ENCODE measurements at places on chromosomes 12 and 14.

DNA sequence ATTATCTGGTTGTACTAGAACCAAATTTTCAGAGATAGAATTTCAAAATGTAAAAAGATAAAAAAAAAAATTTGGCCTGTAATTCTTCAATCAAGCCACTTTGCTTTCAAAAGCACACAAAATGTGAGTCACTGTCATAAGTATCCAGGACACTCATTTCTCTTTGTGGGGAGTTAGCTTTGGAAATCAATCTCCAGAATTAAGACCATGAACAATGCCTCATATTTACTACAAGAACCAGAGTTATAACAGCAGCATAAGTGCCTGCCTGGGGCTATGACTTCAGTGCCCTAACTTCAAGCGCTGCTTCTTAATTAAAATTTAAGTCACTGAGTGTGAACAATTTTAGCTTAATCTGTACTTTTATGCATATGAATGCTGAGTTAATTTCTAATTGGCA lies 162.1 kb downstream of the C12orf42 start:
- DNase-seq: no peak

GRCh38 chr14:65332141-65332871 lies 80.2 kb upstream of the FUT8 start:
- DNase-seq: no peak

GRCh38 chr12:42564556-42564955 lies 25.0 kb downstream of the PRICKLE1 start:
- DNase-seq: no peak

DNA sequence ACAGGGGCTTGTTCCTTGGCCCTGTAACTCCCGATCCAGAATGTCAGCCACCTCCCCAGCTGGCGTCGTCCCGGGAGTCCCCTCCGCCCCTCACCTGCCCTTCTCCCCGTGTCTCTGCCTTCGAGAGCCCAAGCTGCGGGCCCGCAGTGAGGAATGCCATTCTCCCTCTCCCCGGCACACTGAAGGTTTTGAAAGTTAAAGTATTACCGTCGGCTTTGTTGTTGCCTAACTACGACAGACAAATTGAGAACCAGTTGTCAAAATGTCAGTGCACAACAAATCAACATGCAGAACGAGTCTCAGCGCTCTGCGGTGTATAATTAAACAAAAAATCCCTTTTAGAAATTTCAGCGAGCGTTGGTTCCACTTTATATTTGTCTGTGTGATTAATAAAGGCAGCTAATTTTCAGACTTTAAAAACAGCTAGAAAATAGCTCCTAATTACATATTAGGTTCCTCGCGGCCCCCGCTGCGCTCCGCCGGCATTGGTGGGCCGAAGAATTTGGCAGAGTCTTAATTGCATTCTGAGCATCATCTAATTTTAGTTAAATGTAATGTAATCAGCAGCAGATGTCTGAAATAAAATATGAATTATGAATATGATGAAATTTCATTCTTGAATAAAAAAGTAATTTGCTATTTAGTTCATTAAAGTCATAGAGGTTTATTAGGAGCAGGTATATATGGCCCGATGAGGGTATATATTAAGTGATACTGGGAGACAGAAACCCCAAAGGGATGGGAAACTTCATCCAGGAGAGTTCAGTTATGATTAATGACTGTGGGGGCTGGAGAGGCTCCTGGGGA lies 40.3 kb downstream of the MVK start:
- DNase-seq: no peak

- DNase-seq: no peak
Measured at GRCh38 chr12:130537051-130537450, 179.0 kb downstream of the RIMBP2 start.

DNA sequence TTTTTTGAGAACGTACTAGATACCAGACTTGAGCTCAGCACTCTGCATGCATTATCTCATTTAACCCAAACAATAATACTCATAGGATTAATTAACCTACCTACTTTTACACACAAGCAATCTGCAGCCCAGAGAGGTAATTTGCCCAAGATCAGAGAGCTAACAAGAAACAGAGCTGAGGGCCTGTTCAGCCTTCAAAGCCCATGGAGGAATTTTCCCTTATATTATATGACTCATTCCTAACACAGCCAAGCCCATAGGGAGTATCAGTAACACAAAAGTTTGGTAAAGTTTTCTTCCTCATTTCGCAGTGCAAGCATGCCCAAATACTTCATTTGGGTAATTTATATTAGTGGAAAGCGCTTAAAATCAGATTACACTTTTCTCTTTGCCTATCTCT lies 94.7 kb downstream of the GALC start:
- no peak for DNase-seq

- no peak for DNase-seq
Measured at GRCh38 chr14:45787167-45787566, 534.2 kb upstream of the MIS18BP1 start.

DNA sequence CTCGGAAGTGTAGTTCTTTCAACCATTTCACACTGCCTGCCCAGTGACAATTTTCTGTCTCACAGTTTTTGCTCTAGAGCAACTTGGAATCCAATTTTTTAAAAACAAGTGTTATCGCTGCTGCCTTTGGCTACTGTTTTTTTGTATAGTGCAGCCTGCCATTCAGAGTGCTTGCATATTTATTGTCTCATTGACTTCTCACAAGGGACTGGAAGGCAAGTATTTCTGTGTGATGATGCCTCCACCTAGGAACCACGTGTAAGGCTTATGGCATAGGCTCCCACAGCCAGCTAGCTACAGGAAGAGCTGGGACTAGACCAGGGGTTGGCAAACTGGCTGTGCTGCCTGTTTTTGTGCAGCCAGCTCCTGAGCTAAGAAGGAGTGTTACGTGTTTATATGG lies 903 bp downstream of the PARPBP start:
- peak; percentile 54 for DNase-seq

DNA sequence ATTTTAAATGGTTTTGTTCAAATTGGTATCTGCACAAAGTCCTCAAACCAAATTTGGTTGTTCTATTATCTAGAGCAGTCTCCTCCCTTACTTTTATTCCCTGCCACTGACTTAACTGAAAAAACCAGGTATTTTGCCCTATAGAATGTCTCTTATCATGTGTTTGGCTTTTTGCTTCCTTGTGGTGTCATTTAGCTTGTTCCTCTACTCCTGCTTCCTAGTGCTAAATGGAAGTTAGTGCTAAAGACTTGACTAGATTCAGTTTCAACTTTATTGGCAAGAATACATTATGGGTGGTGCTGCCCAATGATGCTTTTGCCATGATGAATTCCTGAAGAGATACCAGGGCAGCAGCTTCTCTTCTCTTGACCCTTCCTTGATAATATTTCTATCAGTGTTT lies 29.7 kb downstream of the PLXNC1 start:
- no peak for DNase-seq

DNA sequence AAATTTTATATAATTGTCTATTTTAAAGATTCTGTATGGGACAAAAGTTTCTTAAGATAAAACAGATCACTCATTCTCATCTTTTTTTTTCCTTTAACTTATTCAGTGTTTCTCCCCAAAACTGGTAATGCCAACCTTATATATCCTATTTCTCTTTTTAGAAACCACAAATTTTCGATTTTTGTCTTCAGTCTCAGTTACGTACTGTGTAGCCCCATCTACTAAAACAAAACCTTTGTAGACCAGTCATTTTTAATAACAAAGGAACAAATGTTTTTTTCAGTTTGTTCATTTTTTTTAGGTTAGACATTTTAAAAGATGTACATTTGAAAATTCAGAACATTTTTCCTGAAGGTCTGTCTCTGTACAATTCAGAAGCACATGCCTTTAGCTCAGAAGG lies 18.2 kb downstream of the PNMA1 start:
- no peak for DNase-seq

DNA sequence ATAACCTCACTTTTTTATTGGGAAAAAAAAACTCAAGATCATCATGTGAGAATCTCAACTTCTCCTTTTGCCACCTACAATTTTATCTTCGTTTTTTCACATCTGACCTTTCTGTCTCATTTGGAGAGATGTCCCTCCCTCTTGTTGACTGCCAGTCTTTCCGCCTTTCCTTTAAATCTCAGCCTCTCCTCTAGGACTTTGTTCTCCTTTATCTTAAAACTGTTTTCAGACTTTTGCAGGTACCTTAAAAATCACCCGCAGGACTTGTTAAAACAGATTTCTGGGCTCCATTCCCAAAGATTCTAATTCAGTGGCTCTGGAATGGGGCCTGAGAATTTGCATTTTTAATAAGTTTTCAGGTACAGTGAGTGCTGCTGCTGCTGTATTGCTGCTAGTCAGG lies 223.2 kb downstream of the NTF3 start:
- no peak for DNase-seq

DNA sequence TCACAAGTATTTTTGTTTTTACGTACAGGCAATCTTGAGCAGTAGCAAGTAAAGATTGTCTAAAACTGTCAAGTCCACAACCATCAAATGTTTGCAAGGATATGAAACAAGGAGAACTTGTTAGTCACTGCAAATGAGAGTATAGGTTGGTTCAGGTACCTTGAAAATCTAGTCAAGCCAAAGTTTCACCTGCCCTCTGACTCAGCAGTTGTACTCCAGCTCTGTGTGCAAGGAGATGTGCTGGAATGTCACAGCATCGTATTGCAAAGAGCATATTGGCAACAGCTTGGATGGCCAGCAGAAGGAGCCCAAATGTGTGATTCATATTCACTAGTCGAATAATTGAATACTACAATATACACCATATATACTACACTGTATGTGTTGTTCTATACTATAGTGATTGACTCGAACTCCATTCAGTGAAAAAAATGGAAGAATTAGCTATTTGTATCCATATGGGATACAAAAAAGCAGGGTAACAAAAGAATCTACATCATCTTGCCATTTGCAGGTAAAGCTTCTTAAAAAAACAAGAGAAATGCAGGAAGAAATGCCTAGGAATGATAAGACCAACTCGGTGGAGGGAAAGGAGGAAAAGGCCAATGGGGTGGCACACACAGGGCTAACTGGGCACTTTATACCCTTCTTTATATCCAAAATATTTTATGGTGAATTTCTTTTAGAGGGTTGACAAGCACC lies 44.0 kb downstream of the EID3 start:
- DNase-seq: no peak

GRCh38 chr14:58836303-58836974 lies 198.7 kb downstream of the DACT1 start:
- DNase-seq: no peak

- no peak for DNase-seq
Measured at GRCh38 chr14:90114554-90114953, 52.8 kb downstream of the KCNK13 start.

GRCh38 chr12:11840366-11840765 lies 190.9 kb downstream of the ETV6 start:
- peak; percentile 82 for DNase-seq

- DNase-seq: no peak
Measured at GRCh38 chr12:129184127-129184928, 331.1 kb downstream of the GLT1D1 start.

DNA sequence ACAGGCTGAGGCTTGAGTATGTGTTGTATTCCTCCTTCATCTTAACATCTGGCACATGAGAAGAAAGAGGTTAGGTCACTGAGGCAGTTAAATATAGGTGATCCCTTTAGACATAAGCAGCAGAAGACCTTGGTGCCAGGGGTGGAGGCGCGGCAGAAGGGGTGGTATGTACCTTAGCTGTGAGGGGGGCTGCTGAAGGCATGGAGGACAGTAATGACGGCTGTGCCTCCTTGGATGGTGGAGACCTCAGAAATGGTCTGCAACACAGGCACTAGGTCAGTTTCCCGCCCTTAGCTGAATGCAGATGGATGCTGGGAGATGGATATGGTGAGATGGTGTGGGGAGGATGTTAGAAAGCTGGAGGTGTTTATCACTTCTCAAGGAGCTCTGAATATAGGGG lies 1.5 kb upstream of the PNMA1 start:
- DNase-seq: no peak

DNA sequence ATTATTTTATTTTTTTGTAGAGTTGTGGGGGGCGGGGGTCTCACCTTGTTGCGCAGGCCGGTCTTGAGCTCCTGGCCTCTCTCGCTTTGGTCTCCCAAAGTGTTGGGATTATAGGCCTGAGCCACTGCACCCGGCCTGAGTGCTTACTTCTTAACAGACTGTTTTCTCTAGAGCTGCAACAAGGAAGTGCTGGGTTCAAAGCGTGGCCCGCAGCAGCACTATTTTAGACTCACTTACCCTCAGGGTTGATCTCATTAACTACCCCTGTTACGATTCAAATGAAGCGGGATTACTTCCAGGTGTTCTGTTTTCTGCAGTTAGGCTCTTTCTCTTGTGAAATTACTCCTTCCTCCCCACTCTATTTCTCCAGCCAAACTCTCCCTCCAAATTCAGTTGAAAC lies 8.7 kb downstream of the A2ML1 start:
- DNase-seq: no peak

DNA sequence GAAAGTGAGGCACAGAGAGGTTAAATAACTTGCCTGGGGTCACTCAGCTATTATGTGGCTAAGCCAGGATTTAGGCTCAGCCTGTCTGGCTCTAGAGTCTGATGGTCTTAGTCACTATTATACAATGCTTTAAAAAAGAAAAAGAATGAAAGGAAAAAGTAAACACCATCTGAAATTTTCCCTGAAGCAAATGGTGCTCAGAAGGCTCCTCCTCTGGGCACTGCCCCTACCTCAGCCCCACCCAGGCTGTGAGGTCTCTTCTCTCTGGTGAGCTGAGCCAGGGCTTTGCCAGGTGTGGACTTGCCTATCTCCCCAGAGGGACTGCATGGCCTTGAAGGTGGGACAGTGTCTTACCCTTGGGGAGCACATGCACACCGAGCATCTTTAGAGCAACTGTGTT lies 117.5 kb upstream of the DYRK2 start:
- DNase-seq: no peak

- DNase-seq: peak; percentile 58
Measured at GRCh38 chr12:1474041-1474573, 120.3 kb downstream of the FBXL14 start.

DNA sequence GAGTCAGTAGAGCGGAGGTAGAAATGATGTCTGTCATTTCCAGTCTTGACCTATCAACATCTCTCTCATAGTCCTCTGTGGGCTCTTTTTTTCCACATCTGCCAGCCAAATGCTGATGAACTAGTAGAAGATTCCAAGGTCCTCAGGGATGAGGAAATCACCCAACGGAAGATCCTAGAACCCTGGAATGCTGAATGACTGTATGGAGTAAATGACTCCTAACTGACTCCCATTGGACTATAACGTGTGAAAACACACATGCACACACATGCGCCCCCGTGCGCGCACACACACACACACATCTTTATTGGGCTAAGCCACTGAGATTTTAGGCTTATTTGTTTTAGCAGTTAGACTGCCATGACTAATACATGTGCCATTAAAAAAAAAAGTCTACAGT lies 159.2 kb downstream of the MYRFL start:
- DNase-seq: no peak

GRCh38 chr12:98579347-98579746 lies 14.1 kb upstream of the SLC25A3 start:
- DNase-seq: no peak
